ENCODE measurements at places on chromosomes 12 and 14. TPM values are rescaled to one million over a fixed set of nuclear protein-coding genes. Genes with fewer than 3 reads are reported as not detected.

The CIROP gene
- not detected for total RNA-seq

DNA sequence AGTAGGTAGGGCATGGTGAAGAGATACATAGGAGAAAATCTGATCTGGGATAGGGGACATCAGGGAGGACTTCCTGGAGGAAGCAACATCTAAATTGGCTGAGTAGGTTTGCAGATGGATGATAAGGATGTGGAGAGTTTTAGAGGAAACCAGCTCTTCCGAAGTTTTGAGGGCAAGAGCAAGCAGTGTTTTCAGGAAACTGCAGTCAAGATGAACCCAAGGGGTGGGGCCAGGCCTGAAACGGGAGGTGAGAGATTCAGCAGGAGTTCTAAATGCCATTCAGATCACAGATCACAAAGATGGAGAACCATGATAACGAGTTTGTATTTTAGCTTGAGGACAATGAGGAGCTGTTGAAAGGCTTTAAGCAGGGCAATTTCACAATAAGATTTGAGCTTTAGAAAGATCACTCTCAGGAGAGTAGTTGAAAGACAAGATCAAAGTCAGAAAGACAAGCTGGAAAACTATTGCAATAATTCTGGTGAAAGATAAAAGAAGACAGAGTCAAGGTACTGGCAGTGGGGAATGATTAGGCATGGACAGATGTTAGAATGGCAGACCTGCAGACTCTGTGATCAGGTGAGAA is 70.1 kb upstream of the PLXNC1 start:
- no peak overlapping the region for H3K4me3 ChIP-seq
- no peak overlapping the region for H3K27ac ChIP-seq
- H3K27me3 ChIP-seq, result peaks cover 68% of the 10 kb centered on the region

DNA sequence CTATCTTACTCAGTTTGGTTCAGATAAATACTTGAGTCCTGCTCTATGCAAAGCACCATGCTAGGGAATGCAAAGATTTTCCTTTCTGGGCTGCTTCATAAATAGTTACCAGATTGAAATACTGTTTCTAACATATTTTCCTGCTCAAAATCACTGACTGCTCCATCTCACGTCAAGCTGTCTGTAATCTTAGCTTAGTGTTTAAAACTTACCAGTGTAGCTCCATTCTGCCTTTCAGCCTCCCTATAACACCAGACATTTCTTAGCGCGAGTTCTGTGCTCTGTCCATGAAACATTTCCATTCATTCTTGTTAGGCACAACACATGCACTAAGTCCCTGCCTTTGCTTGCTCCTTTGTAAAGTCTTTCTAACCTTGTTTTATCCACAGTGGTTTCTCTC is 129.4 kb downstream of the NPAS3 start:
- H3K4me1 ChIP-seq, result no peaks in the 10 kb centered on the region
- DNase-seq, result no peak
- no peak overlapping the region for H3K4me3 ChIP-seq
- H3K27ac ChIP-seq, result no peak overlapping the region

DNA sequence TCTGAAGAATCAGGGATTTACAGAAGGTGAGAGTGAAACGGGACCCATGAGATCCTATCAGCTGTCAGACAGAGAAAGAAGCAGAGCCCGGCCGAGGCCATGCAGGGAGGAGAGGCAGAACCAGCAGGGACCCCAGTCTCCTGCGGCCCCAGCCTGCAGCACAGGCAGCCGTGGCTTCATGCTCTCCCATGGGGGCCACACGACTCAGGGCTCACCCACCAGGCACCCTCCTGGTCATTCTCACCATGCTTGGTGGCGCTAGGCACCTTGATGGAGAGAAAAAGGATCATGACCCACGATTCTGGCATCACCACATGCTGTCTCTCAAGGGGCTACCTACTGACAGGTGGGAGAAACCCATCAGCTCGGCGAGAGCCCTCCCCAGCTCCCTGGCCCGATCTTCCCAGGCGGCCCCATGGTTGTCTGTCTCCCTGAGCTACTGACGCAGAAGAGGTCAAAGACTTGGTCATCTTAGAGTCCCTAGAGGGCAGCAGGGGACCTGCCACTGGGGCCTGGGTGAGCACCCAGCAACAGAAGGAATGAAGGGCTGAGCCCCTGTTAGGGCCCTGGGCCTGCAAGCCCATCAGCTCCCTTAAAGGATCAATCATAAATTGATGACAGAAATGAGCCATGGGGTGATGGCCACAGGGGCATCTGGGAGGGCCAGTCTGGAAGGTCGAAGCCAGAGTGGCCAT is 58.0 kb downstream of the ITPK1 start:
- H3K27me3 ChIP-seq, result no peaks in the 10 kb centered on the region
- no peak overlapping the region for H3K4me3 ChIP-seq
- no peaks in the 10 kb centered on the region for H3K36me3 ChIP-seq
- H3K4me1 ChIP-seq, result peaks cover 16% of the 10 kb centered on the region
- no peak overlapping the region for H3K27ac ChIP-seq
- no peak for DNase-seq

GRCh38 chr12:32785557-32785956 is 29.9 kb upstream of the YARS2 start:
- no peak for DNase-seq
- no peak overlapping the region for H3K4me3 ChIP-seq
- H3K27ac ChIP-seq, result peak overlapping the region; percentile 37
- H3K27me3 ChIP-seq, result no peaks in the 10 kb centered on the region
- H3K36me3 ChIP-seq, result no peaks in the 10 kb centered on the region
- H3K4me1 ChIP-seq, result no peaks in the 10 kb centered on the region

GRCh38 chr12:57610554-57611107 is 604 bp upstream of the ARHGEF25 start:
- H3K27ac ChIP-seq, result no peak overlapping the region
- DNase-seq, result no peak
- peak overlapping the region; percentile 59 for H3K4me3 ChIP-seq
- peaks cover 4% of the 10 kb centered on the region for H3K4me1 ChIP-seq
- H3K36me3 ChIP-seq, result peaks cover 3% of the 10 kb centered on the region

DNA sequence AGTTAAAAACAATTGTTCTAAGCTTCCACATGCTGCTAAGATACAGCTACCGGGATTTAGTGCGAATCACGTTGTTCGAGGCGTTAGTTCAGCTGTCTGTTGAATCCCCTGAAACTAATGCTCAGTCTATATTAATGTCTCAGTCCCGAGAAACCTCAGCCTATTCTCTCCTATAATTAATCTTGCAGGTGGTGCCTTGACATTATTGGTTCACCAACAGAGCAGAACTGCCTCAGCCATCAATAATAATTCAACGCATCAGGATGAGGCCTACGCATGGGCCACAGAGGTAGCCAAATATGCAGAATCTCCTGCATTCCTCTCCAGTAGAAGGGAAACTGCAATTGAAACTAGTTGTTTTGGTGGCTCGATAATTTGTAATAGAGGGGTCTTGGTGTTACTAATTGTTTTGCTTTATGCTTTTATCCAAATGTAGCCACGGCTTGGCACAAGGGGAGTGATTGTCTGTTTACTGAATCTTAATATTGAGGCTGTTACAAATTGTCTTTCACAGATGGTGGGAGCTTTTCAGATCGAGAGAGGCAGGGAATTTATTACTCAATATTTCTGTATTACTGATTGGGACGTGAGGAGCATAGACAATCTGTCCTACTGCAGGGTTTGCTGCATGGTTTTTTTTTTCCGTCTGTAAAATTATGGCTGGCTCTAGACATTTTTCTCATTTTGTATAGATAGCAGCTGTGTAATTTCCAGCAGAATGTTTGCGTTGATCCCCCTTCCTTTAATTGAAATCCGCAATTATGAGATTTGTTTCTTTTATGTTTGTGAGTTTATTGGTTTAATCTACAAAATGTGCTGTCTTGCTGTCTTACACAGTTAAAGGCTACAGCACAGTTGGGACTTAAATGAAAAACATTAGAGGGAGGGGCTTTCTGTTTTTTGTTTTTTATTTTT is 1036.5 kb upstream of the NOVA1 start:
- DNase-seq, result no peak
- no peaks in the 10 kb centered on the region for H3K4me1 ChIP-seq
- no peak overlapping the region for H3K27ac ChIP-seq

The DCN gene
- total RNA-seq, result not detected

GRCh38 chr12:50085615-50086072 is 502 bp downstream of the SMARCD1 start:
- H3K27ac ChIP-seq, result no peak overlapping the region
- H3K27me3 ChIP-seq, result no peaks in the 10 kb centered on the region
- no peak for DNase-seq
- peaks cover 22% of the 10 kb centered on the region for H3K36me3 ChIP-seq
- peak overlapping the region; percentile 86 for H3K4me3 ChIP-seq

DNA sequence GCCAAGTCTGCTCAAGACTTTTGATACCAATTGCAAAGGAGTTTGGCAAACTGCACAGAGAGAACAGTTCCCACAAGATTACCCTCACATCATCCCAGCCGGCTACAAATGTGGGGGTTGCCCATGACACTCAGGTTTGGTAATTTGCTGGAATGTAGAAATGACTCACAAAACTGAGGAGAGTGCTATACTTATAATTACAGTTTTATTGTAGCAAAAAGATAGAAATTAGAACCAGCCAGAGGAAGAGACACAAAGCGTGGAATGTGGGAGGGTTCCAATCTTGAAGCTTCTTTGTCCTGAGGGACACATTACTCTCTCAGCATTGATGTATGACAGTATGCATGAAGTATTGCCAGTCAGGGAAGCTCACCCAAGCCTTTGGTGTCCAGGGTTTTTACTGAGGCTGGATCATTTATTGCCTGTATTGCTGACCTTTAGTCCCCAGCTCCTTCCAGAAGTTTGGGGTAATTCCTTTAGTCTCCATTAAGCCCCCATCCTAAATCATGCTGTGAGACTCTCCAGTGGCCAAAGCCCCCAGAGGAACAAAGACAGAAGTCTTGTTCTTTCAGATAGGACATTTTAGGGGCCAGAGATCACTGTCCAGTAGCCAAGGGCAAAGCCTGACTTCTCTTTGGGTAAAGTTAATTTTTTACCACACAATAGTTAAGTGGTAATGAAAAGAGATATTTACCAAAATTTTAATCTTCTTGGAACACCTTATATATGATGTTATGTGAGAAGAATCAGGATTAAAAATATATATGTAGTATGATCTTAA is 9.9 kb downstream of the TBK1 start:
- H3K27ac ChIP-seq, result no peak overlapping the region
- no peak for DNase-seq
- no peaks in the 10 kb centered on the region for H3K27me3 ChIP-seq
- H3K4me1 ChIP-seq, result peaks cover 22% of the 10 kb centered on the region
- peaks cover 60% of the 10 kb centered on the region for H3K36me3 ChIP-seq

DNA sequence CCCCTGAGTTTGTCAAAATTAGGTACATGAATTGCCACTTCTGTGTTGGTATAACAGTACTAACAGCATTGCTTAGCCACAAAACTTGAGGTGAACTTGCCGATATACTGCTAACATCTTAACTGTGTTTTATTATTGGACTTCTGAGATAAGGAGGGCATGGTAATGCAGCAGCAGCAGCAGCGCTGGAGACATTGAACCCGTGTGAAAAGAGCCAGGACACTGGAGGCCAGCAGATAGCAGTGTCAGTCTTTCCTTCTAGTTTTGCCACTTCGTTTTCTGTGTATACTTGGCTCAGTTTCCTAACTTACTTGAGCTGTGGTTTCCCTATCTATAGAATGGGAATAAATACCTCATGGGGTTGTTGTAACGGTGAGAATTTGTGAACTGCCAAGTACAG is 82.7 kb downstream of the KTN1 start:
- no peaks in the 10 kb centered on the region for H3K4me1 ChIP-seq
- H3K4me3 ChIP-seq, result no peak overlapping the region
- H3K27ac ChIP-seq, result no peak overlapping the region
- H3K36me3 ChIP-seq, result peaks cover 31% of the 10 kb centered on the region

The CPSF6 gene
- 114 TPM for total RNA-seq

Measured in Calu3 (cell line).